ENCODE measurements at places on chromosomes 4 and X.

- no peak for DNase-seq
These were observed 66.0 kb downstream of the RPS3A start for GRCh38 chr4:151165205-151166000.

DNA sequence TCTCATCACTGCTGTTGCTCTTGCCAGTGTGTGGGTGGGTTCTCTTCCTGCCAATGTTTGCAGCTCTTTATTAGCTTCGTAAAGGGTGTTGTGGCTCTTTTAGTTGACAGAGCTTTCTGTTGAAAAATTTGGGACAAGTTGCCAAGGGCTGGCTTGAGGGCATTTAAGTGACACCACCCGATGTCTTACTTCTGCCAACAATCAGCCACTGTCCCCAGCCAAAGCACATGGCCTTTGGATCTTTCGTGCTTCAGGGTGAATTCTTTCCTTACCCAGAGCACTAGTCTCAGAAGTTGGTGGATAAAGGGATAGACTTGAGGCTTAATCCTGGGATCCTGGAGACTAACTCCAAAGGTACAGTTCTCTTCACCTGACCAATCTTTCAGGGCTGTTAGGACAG, 113.6 kb downstream of the SOX3 start:
- no peak for DNase-seq

DNA sequence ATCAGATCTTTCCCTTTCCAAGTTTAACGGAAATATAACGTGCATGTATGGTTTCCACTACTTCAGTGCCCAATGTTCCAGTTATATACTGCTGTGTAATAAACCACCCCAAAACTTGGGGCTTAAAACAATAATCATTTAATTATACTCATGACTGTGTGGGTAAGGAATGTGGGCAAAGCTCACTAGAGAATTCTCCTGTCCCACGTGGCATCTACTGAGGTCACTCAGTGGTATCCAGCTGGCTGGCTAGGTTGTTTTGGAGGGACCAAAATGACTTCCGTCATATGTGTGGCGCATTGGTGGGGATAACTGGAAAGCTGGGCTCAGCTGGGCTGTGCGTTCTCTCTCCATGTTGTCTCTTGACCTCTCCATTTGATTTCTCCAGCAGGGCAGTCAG, 18.5 kb downstream of the ZCCHC18 start:
- no peak for DNase-seq

DNA sequence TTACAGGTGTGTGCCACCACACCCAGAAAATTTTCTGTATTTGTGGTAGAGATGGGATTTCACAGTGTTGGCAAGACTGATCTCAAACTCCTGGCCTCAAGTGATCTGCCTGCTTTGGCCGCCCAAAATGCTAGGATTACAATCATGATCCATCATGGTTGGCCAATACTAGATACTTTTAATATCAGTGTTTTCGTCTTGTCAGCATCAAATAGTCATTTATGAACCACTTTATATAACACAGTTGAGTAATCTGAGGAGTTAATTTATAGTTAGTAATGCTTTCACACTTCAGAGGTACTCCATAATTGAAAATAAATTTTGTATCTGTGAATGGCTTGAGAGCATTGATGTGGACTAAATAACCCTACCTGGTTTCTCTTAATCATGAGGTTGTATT, 178.6 kb downstream of the TRAM1L1 start:
- no peak for DNase-seq

DNA sequence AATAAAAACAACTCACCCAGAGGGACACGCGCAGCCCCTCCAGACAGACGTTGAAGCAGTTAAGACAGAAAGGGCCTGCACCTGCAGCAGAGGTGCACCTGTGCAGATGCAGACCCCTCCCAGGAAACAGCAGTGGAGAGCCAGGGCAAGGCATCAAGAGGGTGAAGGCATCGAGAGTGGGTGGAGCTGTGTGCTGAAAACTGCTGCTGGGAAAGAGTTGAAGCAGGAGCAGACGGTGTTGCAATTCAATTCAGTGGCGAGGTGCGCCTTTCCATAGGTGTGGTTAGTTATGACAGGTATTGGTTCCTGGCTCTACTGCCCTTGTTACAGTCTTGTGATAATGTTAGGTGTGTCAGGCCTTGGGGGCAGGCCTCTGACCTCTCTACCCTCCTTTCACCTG, 16.7 kb downstream of the LETM1 start:
- DNase-seq: no peak

GRCh38 chr4:113410686-113411085, 350.9 kb downstream of the CAMK2D start:
- DNase-seq: no peak

DNA sequence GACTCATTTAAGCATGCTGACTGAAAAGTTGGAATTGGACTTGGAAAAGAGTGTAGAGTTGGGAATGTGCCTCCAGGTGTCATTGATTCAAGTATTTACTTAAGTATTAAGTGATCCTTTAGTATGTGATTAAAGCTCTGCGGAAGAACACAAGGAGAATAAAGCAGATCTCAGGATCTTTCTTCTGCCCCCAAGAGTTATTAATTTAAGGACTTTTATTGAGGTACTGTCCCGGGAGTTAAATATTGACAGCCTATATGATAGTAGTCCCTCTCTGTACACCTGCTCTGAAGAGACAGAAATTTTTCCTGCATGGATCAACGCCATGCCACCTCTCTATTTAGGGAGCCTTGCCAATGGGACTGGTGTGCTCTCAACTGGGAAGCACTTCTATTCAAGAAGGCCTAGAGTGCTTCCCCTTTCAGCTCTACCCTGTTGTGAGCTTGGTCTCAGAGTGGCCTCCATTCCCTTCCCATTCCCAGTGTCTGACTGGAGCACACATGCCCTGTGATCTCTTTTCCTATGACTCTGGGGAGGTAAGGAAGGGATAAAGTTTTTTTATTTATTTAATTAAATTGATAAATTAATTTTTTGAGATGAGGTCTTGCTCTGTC, 75.9 kb downstream of the SHISA3 start:
- DNase-seq: no peak

DNA sequence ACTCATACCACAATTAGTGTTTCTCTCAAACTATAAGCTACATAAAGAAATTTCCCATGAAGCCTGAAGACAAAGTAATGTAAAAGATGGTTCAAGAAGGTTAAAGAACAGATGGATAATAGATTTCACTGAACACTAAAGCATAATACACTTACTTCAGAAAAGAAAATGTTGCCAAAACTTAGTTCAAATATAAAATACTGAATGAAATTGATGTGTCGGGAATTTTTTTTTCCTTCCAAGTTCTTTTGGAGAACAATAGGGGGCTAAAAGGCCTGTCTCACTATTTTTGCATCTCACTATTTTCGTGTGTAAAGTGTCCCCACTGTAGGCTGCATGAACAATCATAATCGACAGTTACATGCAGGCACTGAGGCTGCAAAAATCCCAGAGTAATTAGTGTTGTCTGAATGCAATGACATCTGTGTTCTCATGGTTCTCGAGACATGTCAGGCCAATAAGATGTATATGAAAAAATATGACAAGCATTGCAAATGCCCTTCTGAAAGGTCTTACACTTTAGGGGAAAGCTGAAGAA, 11.9 kb upstream of the MAB21L2 start:
- DNase-seq: no peak

GRCh38 chr4:25177147-25177546, 16.9 kb upstream of the SEPSECS start:
- DNase-seq: no peak

DNA sequence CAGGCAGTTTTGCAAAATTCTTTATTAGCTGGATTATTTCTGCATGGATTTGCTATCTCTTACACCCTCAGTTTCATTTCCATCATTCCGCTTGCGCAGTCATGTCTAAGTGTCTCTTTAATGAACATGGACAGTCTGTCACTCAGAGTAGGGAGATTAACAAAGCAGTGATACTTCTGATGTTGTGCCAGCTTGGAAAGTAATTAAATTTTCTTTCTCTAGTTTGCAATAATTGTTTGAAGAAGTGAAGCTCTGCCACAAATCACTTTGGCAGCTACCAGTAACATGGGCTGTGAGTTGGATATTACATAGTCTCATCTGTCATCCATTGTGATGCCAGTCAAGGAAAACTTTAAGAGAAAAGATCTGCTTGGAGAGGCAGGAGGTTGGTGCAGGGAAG, 324.8 kb upstream of the NWD2 start:
- DNase-seq: no peak

Data from cerebellar nuclear complex (tissue), 1 donor.